ENCODE measurements at places on chromosomes 11 and 22.

- no peak for DNase-seq
Measured at GRCh38 chr22:25237503-25237902, 18.1 kb downstream of the CRYBB2 start.

DNA sequence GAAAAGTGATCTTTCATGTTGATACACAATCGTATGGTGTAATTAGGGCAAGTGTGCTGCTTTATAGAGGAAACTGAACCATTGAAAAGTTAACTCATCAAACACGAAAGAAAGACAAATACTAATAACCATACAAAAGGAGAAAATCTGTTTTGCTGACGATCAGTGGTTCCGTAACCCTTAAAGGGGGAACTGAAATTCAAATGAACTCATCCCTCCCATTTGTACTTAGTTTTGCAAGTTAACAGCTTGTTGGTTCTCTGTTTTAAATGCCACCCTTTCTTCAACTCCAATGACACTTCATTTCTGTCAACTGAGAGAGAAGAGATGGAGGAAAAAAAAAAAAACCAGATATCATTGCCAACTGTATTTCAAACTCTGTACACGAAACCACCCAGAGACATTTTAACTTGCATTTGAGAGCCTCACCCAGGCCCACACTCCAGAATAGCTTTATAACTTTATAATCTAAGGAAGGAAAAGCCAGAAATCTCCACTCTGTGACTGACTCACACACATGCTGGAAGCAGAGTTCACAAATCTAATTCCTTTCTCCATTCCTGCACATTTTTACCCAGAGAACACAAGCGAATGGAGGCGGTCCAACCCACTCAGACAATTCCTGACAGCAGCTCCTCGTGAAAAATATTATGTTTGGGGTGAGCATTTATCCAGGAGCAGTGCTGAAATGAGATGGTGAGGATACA lies 17.4 kb upstream of the CSNK2A3 start:
- no peak for DNase-seq

GRCh38 chr11:8719721-8720120 lies 37.1 kb downstream of the RPL27A start:
- DNase-seq: no peak

GRCh38 chr11:123055191-123055901 lies 6.6 kb downstream of the HSPA8 start:
- DNase-seq: no peak

GRCh38 chr22:44260216-44261035 lies 52.3 kb downstream of the SHISAL1 start:
- DNase-seq: no peak

DNA sequence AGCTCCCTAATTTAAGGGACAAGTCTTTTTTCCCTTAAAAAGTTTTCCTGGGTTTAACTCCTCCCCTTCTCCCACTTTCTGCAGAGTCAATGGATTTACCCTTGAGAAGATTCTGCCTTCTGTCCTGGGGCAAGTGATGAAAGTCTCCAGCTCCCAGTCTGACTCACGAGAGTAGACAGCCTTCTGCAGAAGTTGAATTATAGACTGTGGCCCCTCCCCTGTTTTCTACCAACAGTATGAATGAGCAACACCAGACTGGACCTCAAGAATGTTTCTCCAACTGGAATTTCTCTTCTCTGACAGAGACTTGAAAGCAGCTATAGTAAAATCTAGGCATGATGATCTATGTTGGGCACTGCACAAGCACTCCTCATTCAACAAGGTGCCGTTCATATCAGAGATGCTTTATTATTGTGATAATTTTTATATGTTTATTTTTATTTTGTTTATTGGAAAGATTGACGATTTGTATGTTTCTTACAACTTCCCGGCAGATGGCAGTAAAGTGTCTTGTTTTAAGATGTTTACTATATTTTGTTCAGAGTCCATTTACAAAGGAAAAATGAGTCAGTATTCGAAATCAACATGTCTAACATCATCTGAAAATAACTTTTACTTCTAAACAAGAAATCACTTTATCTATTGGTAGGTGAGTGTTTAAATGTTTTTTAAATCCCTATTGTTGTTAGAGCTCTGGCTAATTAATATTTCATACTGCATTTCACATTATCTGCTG lies 56.6 kb downstream of the LMO2 start:
- DNase-seq: peak; percentile 53

GRCh38 chr11:113387605-113388211 lies at the start of gene ANKK1:
ANKK1 (plus strand) TSS chr11:113387779; CDS start chr11:113387885, 106 bp downstream.
- no peak for DNase-seq

GRCh38 chr11:62500650-62501030 lies 46.0 kb downstream of the AHNAK start:
- DNase-seq: no peak
